ENCODE measurements at places on chromosomes 4 and X.
A peak's percentile ranks its signal among the peaks of the same experiment; 100 is the strongest.

- no peak for DNase-seq
Measured at GRCh38 chrX:43269201-43269600, 386.9 kb upstream of the MAOA start.

- no peak for DNase-seq
Measured at GRCh38 chrX:73876911-73877310, 313.9 kb downstream of the CHIC1 start.

GRCh38 chr4:136967069-136967468, 565.2 kb downstream of the PCDH18 start:
- DNase-seq: no peak

DNA sequence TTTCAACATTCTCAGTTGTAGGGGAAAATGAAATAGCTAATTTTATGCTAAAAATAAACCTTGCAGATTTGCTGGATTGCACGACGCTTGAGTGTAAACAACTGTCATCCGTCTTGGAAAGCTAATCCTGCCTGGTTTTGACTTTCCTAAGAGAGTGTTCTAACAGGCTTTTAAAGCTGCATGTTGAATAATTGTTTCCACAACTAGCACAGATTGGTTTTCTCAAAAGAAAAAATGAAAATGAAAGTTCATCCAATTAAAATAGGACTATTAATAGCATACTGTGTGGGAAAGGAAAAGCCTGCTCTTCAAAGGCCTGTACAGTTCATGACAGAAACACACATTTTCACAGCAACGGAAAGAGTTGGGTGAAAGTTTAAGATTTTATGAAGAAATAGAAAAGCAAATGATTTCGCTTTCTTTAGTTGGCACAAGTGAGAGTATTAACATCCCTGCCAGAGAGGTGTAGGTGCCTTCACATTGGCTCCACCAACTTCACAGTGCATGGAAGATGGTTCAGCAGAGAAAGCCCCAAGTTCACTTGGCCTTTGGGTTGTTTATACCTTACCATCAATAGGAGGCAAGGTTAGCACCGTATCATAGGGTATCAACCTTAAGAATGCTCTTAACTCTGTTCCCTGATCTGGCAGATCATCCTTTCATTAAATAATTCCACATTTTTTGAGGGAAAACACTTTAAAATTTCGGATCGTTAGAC, 140.0 kb upstream of the GUCY1A1 start:
- no peak for DNase-seq

- DNase-seq: no peak
Measured at GRCh38 chr4:93646233-93646930, 182.2 kb upstream of the ATOH1 start.

- no peak for DNase-seq
Measured at GRCh38 chr4:88078579-88078978, 71.1 kb downstream of the PKD2 start.

- DNase-seq: no peak
Measured at GRCh38 chrX:80602036-80602860, 182.0 kb downstream of the TENT5D start.

DNA sequence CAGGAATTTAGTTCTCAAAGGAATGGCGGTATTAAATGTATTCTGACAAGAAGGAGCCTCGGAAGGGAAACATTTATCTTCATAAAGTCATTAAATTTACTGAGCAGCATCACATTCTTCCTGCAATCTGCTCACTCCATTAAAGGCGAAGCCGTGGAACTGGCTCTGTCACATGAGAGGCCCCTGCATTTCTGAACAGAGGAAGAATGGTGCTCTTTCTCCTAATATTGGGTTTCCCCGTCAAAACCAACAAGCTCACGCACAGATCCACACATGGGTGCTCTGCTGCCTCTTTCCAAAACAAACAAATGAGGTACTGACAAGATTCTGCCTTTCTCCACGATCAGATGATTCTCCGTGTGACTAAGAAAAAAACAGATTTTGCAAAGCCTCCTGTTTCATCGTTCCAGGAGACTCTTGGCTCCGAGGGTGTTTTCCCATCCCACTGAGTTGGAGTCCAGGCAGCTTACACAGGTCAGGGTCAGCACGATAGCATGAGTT, 191.2 kb downstream of the IDS start:
- no peak for DNase-seq

GRCh38 chr4:66430856-66431255, 760.6 kb upstream of the EPHA5 start:
- DNase-seq: no peak

DNA sequence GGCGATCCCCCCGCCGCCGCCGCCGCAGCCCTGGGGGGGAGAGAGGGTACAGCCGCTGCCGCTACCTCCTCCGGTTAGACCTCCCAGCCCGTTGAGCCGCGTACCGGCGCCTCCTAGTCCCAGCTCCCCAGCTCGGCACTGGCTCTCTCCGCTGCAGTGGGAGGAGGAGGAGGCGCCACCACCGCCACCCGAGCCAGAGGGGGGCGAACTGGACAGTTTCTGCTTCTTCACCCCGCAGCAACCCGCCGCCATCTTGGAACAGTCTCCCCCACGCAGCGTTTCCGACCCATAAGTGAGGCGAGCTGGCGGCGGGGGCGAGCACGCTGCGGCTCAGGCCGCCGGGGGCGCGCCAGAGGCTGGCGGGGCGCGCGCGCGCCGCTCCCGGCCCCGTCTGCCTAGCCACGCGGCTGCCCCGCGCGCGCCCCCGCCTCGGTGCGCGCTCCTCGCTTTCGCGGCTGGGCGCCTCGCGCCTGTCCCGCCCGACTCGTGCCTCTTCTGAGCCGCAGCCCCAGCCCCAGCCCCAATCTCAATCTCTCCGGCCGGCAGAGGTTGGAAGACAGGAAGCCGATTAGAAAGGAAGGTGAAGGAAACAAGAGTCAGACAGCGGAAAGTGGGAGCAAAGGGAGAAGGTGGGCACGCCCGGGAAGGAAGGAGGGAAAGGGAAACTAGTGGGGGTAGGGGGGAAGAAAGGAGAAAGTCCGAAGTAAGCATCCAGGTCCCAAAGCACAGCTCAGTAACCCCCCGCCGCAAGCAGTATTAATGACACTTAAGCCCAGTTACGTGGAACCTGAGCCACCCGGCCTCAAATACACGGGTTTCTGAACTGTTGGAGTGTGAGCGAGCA, at the start of gene AMMECR1:
TSS of gene AMMECR1 (minus strand) at position 266 of the 844 bp plus-strand sequence. CDS start at position 252, 14 bp downstream.
- peak; percentile 72 for DNase-seq

GRCh38 chr4:7015383-7016035, 27.7 kb upstream of the TADA2B start:
- no peak for DNase-seq

DNA sequence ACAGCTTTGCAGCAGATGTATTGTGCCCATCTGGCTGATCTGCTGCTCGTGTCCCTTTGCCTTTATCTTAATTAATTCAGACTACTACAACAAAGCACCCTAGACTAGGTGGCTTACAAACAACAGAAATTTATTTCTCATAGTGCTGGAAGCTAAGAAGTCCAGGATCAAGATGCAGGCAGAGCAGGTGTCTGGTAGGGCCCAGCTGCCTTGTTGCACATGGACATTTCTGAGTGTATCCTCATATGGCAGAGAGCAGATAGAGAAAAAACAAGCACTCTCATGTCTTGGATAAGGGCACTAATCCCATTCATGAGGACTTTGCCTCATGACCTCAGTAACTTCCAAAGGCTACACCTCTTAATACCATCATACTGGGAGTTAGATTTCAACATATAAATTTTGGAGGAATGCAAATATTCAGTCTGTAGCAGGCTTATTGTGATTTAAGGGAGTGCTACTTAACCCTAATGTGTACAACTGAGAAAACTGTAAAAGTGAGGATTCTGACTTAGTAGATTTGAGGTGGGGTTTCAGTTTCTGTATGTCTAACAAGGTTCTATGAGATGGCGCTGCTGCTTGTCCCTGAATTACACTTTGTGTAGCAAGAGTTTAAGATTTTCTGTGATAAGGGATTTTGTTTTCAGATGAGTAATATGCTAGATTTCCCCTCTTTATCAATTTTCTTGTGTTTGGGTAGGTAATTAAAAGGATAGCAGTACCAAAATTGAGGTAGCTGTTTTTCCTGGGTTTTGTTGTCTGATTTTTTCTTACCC, 473.2 kb upstream of the TECRL start:
- DNase-seq: no peak

DNA sequence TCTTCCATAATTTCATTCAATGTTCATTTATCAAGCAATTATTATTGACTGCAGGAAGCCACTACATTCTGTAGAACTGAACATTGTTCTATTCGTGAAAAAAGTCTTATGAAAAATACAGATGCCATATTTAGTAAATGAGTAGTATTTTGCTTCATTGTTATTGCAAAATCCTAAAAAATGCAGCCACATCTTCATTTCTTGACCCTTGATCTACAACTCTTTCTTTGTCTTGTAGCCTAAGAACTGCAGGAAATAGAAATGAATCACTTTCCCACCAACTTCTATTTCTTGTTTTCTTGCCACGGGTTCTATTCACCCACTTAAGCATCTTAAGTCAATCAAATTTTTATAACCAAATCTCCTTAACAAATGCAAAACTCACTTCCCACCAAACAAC, 63.3 kb downstream of the KCNIP4 start:
- no peak for DNase-seq

DNA sequence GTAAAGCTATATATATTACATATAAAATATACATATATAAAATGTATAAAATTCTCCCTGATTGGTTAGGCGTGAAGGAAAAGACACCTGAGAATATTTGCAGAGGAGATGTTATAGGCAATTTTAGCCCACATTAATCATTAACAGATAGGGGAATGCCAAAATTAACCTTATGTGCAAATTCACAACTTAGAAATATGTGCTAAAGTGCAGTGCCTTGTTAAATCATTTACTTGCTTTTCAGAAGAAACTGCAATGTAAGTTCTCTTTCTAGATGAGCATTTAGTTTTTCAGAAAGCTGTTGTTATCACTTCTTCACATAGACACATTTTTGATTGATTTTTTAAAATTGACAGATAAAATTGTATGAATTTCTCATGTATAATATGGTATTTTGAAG, 5.6 kb downstream of the TASL start:
- no peak for DNase-seq

DNA sequence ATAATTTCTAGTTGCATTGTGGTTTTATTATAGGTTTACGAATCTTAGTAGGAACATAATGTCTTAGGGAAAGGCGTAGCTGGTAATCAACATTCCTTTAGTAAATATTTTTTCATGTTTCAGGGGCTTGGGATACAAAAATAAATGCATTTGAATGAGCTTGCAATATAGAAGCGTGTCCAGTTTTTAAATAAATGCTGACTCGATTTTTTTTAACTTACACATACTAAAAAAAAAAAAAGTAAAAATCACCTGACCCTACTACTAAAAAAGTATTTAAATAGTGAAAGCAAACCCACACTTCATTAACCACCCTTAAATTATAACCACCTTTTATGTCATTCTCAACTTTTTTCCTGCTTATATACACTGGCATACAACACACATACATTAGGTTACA, 29.6 kb downstream of the SMARCAD1 start:
- DNase-seq: no peak

GRCh38 chr4:142600952-142601351, 245.1 kb downstream of the INPP4B start:
- DNase-seq: no peak
